Neural progenitor cell (in vitro differentiated cells): ENCODE measurements at places on chromosomes 4 and X. TPM values are rescaled to one million over a fixed set of nuclear protein-coding genes. Genes with fewer than 3 reads are reported as not detected.

DNA sequence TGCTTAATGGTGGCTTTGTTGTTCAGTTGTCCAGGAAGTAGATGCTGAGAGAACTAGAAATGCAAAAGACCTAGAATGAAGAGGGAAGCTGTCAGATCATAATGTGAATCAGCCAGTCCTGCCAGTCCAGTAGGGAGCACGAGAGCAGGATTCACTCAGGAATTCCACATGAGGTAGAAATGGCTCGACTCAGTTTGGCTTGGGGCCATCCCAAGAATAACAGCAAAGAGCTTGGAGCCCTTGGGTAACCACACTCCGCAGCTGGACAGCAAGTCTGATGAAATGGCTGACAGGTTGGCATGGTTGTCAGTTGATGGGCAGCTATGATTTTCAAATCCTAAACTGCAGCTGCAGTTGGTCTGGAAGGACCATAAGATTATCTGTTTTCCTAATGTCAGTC lies 44.5 kb upstream of the WDR1 start:
- no peak for DNase-seq

DNA sequence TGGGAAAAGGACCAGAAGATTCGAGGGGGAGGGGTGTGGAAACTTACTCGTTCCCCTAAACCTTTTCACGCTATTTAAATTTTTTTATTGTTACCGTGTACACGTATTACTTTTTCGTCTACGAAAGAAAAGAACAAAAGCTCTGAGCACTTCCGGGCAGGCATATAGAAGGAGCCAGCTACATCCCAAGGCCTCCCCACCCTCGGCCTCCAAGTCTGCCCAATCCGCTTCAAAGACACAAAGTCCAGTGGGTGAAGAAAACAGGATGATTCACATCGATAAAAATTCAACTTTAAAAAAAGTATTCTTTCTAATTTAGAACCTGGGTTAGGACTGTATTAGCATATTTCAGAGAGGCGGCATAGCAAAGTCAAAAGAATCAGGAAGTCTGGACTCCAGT lies 23.1 kb downstream of the SEL1L3 start:
- no peak for DNase-seq

GRCh38 chr4:48669086-48669485 lies 111.0 kb downstream of the FRYL start:
- DNase-seq = no peak

PPP4R3C gene
- not detected in 2 replicates for total RNA-seq

MAGEA8 gene
- total RNA-seq = not detected in 2 replicates

- DNase-seq = no peak
These were observed 33.1 kb upstream of the CYP4V2 start for GRCh38 chr4:186158021-186158813.

DNA sequence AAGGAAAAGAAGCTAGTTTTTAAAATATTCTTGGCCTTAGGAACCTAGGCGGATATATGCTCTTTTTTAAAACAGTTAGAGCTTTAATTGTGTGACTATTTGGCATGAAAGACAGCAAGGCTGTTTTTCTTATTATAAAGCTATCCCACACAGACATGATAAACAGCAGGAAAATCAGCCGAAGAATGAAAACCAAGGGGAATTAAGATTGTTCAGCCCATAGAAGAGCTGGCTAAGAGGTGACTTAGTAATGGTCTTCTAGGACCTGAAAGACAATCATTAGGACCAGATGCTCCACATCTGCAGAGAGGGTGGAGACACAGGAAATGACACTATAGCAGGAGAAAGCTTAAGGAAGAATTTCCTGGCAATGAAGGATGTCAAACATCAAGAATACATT lies 171.4 kb upstream of the NRK start:
- DNase-seq = no peak

DNA sequence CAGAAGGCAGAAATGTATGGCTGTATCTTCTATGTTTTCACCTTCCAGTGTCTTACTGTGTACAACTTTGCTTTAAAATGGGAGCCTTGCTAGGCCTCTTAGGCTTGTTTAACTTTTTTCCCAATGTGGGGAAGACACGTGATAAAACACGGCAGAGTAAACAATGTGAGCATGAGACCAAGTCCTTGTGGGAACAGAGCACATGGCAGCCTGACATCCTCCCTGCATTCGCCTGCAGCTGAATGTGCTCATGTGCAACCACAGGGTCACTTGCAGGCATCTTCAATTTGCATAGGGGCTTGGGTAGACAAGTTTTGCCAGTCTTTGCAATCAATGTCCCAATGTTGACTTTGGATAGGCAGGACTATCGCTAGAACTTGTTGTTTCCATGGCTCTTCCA lies 91.8 kb downstream of the CCNG2 start:
- DNase-seq = no peak

- DNase-seq = no peak
These were observed 41.3 kb downstream of the TRAPPC11 start for GRCh38 chr4:183700407-183700806.

EDA gene
- 6.8 and 7.4 TPM in 2 replicates for total RNA-seq

GRCh38 chr4:47561331-47561730 lies 76.3 kb downstream of the ATP10D start:
- no peak for DNase-seq

GRCh38 chrX:3348191-3348590 lies 1.7 kb upstream of the MXRA5 start:
- DNase-seq = no peak

- no peak for DNase-seq
These were observed 216.0 kb upstream of the FTHL17 start for GRCh38 chrX:31287861-31288260.

DNA sequence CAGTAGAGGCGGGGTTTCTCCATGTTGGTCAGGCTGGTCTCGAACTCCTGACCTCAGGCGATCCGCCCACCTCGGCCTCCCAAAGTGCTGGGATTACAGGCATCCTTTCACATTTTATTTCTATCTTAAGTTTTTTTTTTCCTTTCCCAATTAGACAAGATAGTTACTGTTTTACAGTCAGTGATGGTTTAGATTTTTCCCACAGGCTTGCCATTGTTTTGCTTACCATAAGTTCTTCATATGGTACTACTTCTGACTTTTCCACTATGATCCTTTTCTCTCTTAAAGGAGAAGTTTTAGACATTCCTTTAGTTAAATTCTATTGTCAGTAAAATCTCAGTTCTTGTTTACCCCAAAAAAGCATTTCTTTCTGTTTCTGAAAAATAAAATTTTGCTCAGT lies 462.6 kb downstream of the CENPC start:
- DNase-seq = no peak

DNA sequence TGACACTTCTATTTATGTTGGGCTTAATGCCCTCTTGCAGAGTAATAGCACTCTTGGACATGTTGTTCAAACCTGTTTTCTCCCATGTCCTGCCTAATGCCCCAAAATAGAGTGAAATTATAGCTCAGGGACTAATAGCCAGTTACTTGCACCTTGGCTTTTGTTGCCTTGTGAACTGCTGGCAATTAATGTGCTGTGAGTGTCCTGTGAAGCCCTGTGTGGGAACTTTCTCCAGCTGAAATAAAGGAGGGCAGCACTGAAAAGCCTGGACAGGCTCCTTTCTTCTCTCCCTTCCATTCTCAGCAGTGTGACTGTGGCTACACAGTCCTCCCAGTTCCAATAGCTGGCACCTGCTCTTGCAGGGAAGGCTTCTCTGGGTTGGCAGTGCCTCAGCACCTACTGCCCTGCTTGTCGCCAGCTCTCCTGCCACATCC lies 72.4 kb downstream of the DCLK2 start:
- DNase-seq = peak; percentile 7

MND1 gene
- 42.2 and 74.6 TPM in 2 replicates for total RNA-seq

FAM199X gene
- 17.9 and 28.8 TPM in 2 replicates for total RNA-seq

GRCh38 chrX:71514367-71515037 lies 18.4 kb upstream of the OGT start:
- no peak for DNase-seq
